ENCODE measurements at places on chromosomes 16 and 17. TPM values are rescaled to one million over a fixed set of nuclear protein-coding genes. Genes with fewer than 3 reads are reported as not detected.

DNA sequence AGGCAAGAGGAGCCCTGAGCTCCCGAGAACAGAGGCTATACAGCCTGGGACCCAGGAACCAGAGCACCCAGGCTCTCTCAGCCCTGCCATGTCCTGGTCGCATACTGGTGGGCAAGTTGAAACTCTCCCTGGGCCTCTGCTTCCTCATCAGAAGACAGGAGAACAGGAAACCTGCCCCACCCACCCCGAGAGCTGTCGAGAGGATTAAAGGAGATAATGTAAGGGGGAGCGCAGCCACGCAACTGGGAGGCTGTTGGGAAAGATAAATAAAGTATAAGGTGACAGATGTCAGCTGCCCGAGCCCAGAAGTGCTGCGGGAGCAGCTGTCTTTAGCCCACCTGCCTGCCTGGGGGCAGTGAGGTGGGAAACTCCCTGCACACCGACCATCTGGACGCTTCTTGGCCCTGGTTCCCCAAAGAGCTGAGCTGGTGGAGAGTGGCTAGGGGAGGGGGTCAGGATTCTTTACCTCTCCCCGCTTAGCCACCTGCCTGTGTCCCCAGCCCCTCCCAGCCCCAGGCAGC lies 6.8 kb downstream of the KIF19 start:
- no peak for DNase-seq
- H3K36me3 ChIP-seq, result peaks cover 5% of the 10 kb centered on the region
- H3K27ac ChIP-seq, result peak overlapping the region; percentile 13
- H3K27me3 ChIP-seq, result peaks cover 4% of the 10 kb centered on the region
- H3K4me1 ChIP-seq, result peaks cover 25% of the 10 kb centered on the region
- no peak overlapping the region for H3K4me3 ChIP-seq

- DNase-seq, result no peak
- H3K27ac ChIP-seq, result no peak overlapping the region
- no peaks in the 10 kb centered on the region for H3K27me3 ChIP-seq
Observed at GRCh38 chr17:27862004-27862403, 31.2 kb downstream of the LYRM9 start.

GRCh38 chr16:89045181-89045815 lies 48.4 kb upstream of the ACSF3 start:
- H3K4me3 ChIP-seq, result no peak overlapping the region
- no peak overlapping the region for H3K27ac ChIP-seq
- H3K36me3 ChIP-seq, result no peaks in the 10 kb centered on the region
- H3K4me1 ChIP-seq, result peaks cover 1% of the 10 kb centered on the region

ZNF594 gene
- total RNA-seq, result 11.3 TPM

PERCC1 gene
- not detected for total RNA-seq
